ENCODE measurements at places on chromosomes 12 and 14.
A peak's percentile ranks its signal among the peaks of the same experiment; 100 is the strongest.

DNA sequence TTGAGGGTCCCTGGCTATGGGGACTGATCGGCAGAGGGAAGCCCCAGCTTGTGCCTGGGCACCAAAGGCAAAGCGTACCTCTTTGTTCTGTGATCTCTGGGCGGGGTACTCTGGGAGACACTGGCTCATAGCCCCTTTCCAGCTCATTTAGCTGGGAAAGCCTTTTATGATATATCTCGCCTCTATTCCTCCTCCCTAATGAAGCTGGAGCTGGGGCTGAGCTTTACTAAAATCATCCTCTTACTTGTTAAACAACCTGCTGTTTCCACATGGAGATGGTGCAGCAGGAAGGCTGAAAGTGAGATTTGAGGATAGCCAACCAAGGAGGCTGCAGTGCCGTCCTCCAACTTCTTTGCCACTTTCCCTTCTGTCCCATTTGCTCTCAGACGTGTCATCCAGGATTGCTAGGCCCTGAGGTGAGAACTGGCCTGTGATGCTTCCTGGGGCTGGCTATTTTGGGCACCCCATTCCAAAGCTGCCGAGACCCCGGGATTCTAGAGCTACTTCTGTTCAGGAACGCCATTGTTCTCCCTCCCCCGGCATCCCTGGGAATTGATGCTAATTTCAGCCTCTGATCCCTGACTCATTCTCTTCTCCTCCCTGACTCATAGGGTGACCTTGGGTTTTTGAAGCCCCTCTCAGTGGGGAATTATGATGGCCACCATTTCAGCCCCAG lies 16.0 kb downstream of the PDE1B start:
- DNase-seq: no peak

DNA sequence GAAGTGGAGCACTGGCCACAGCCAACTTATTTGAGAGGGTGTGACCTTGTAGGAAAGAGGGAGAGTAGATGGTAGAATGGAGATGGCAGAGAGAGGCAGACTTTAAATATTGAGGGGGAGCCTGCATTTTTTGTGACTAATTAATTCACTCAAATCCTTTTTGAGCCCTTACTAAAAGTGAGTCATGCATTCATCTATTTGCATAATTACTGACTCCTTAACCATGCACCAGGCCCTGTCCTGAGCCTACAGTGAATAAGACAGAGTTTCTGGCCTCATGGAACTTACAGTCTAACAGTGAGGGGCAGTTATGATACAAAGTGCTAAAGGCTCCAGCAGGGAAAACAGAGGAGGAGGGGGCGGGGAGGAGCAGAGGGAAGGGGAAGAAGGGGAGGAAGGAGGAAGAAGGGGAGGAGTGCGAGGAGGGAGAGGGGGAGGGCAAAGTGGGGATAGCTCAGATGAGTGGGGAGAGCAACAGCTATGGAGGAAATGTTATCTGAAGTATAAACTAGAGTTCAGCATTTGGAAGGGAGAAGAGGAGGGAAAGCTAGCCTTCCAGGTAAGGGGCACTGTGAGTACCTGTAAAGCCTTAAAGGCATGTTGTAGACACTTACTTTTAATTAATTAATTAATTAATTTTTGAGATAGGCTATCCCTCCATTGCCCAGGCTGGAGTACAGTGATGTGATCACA lies 7.5 kb upstream of the CTDSP2 start:
- no peak for DNase-seq

DNA sequence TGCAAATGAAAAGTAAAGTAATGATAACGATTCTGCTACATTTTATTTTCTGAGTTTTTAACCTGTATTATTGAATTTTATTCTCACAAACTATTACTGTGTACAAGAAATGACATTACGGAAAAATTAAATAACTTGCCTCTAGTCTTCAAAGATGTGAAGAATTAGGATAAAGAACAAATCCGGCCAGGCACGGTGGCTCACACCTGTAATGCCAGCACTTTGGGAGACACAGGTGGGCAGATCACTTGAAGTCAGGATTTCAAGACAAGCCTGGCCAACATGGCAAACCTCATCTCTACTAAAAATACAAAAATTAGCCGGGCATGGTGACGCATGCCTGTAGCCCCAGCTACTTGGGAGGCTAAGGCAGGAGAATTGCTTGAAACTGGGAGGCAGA lies 1584.4 kb upstream of the SEL1L start:
- DNase-seq: no peak

DNA sequence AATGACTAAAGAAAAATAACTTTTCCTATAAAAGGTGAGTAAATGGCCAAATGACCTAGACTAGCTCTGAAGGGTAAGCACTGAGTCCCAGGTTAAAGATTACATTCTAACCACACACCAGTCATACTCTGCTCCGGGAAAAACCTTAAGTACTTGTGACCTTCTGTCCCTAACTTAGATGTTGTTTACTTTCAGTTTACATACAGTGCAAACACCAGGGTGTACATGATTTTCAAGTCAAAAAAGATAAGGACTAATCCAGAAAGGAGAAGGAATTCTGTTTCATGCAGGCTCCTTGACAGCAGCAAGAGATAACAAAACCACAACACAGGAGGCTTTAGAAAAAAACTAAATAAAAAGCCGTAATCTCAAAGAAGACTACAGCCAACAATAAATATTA lies 174.2 kb downstream of the PPM1H start:
- no peak for DNase-seq

DNA sequence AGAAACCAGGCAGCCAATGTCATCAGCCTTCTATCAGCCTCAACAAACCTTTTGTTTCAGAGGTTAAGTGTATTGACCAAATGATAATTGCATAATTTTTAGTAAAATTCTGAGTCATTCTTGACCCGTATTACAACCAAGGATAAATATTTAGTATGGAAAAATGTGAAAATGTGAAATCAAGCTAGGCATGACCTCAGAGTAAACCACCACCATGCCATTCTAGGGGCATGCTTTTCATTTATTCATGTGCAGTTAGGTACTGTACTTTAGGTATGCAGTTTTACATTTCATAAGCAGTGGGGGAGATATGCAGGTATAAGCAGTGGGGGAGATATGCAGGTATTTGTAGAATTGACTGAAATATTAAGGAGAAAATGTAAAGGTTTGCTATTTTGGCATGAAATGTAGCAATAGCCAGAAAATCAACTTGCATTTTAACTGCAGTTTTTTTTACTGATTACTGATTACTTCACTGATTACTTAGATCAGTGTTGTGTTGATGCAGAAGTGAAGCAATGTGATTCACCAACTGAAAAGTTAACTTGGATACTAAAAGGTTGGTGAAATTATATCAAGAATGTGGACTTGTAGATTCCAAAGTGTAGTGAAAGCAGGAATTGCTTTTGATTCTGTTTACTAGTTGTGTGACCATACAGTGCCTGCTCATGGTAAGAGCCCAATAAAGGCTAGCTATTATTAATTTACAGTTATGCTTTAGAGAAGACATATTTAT lies 184.2 kb downstream of the ESR2 start:
- no peak for DNase-seq

GRCh38 chr14:101115652-101116051 lies 212.1 kb upstream of the RTL1 start:
- peak; percentile 11 for DNase-seq

- DNase-seq: no peak
These were observed 10.2 kb upstream of the PGF start for GRCh38 chr14:74965486-74966153.

GRCh38 chr12:110750784-110751461 lies 8.2 kb upstream of the PPP1CC start:
- DNase-seq: no peak

DNA sequence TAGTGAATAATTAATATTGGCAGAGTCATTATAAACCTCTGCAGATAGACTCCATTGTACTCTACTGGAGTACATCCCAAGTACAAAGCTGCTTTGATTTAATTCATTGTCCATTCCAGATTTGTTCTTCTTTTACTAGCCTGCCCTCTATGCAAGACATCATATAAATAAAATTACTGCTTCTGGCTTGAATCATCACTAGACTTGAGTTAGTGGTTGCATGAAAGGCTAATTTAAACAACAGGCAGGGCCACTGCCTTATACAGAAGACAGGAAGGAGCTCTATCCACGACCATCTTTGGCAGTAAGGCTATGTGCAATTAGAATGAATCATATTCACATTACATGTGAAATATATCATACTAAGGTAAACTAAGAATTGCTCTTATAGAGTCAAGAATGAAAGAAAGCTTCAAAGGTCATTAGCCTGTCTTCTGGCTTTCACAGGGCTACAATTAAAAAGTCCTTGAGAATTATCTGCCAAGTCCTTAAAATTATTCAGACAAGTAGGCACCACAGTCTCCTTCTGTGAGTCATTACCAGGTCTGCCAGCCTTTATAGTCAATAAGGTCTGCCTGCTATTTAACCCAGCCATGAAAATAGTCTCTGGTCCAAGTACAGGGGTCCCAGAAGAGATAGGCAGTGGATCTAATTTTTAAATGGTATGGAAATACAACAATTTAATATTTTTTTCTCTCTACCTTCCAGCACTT lies 631.8 kb downstream of the TMTC2 start:
- no peak for DNase-seq

- DNase-seq: no peak
These were observed 119.6 kb downstream of the MED13L start for GRCh38 chr12:116157845-116158267.

- DNase-seq: no peak
These were observed 41.2 kb downstream of the NEUROD4 start for GRCh38 chr12:55061024-55061423.

- DNase-seq: no peak
These were observed 52.6 kb downstream of the CALM1 start for GRCh38 chr14:90449411-90449810.

GRCh38 chr12:12366701-12367481 lies 10.0 kb downstream of the BORCS5 start:
- DNase-seq: no peak

- no peak for DNase-seq
These were observed 112.8 kb upstream of the NAP1L1 start for GRCh38 chr12:76197283-76197682.

- peak; percentile 40 for DNase-seq
These were observed 3.0 kb downstream of the EVL start for GRCh38 chr14:100067971-100068959.

- no peak for DNase-seq
These were observed 7.1 kb downstream of the LTBP2 start for GRCh38 chr14:74604911-74605310.

DNA sequence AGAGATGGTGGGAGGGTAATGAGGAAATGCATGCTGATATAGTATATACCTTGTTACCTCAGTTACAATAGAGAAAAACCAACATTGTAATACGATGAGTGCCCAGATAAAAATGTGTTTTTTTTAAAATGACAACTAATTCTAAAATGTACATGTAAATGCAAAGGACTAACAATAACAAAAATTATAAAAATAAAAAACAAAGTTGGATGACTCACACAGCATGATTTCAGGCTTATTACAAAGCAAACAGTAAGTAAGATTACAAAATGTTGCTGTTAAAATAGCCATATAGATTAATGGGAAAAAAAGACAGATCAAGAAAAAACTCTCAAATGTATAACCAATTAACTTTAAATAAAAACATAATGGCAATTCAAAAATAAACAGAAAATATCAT lies 1099.4 kb downstream of the FSCB start:
- DNase-seq: no peak

GRCh38 chr12:1443421-1444141 lies 150.8 kb downstream of the FBXL14 start:
- no peak for DNase-seq

DNA sequence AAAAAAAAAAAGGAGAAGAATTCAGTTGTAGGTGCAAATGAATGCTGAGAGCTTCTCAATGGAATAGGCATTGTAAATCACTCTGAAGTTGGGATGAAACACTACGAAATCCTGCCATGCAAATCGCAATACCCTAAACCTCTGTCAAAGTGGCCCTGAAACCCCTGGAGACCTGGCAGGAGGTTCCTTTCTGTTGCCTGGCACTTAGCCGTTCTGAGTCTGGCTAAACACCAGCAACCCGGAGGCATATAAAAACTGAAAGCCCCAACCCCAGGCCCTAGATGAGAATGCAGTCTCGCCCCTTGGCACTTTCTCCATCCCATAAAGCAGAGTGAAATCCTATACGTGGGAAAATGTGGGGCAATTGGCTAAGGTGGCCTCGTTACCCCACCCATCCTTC lies 151.5 kb upstream of the PARP11 start:
- DNase-seq: no peak

DNA sequence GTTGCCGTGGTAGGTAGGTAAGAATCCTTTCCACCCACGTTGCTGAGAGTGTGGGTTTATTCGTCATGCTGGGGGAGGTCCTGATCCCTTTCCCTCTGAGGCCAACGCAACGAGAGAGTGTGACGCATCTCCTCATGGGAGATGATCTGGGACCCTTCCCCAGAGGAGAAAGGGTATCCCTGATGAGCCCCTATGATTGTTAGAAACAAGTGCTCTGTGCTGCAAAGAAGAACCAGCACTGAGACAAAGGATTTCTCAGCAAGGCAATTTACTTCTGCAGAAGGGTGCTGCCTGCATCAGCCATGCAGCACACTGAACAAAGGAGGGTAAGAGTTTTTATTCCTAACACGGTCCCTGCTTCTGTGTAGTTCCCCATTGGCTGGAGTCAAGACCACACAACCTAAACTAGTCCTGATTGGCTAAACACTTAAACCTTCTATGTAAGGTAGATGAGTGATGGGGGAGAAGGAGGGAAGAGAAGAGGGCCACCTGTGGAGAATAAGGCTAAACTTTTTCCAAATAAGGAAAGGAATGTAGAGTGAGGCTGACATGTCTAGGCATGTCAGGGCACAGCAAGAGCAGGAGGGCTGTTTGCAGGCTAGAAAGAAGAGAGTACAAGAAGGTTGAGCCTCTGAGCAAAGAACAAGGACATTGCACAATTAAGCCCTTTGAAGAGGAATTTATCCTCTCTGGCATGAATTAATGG lies 21.3 kb downstream of the CLEC2A start:
- DNase-seq: no peak

- no peak for DNase-seq
These were observed 21.5 kb upstream of the SLC25A3 start for GRCh38 chr12:98572010-98572409.

DNA sequence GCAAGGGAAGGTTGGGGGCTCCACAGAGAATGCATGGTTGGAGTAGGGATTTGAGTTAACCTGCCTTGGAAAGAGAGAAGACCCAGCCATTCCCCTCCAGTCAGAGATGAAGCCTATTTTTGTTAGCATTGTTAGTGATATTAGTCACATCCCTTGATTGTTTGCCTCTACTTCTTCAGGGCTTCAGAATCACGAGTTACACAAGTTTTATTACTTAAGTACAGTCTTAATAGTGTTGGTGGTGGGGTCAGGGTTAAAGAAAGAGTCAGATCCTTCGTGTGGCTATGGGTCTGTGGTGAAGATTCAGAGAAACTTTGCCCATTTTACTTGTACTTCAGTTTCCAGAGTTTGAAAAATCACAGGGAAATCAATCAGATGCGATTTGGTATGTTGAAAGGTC lies 363.1 kb downstream of the LRIG3 start:
- no peak for DNase-seq

DNA sequence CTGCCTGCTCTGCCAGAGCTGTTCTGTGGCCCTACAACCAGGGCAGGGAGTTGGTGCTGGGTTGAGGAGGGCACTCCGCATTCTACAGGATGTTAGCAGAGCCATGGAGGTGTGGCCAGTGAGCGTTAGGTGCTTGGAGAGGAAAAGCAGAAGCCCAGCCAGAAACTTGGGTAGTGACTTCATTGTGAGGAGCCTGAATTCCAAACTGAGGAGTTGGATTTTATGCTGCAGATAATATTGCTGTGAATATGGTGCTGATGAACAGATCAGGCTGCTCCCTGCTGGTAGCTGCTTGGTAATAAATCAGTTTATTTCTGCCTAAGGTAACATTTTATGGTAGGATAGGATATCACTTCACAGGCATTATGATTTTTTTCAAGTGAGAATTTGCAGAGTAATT lies 7.1 kb upstream of the CCDC175 start:
- DNase-seq: no peak

Data from adrenal gland (tissue), 19 donors.